Left forelimb (tissue), 1 donor: ENCODE measurements at places on chromosomes 7 and 10.

GRCh38 chr10:3786295-3787015 is 1.4 kb upstream of the KLF6 start:
- peak; percentile 63 for DNase-seq

GRCh38 chr7:2313450-2314208 is 612 bp downstream of the SNX8 start:
- no peak for DNase-seq

DNA sequence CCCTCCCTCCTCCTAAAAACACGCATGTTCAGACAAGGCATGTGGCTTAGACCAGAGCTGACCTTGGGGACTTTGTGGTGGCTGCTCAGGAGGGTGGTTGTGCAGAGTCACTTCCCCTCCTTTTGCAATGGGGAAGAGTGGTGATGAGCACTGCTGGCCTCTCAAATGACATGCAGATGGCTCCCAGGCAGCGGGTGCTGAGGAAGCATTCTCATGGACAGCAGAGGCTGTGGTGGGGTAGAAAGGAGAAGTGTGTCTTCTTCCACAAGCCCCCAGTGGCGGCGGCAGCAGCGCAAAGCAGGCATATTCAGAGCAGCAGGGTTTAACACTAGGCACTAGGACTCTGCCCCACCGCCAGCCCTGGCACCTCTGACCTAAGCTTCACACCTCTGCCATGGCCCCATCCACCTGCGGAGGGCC is 105.9 kb upstream of the ANLN start:
- DNase-seq: peak; percentile 62

DNA sequence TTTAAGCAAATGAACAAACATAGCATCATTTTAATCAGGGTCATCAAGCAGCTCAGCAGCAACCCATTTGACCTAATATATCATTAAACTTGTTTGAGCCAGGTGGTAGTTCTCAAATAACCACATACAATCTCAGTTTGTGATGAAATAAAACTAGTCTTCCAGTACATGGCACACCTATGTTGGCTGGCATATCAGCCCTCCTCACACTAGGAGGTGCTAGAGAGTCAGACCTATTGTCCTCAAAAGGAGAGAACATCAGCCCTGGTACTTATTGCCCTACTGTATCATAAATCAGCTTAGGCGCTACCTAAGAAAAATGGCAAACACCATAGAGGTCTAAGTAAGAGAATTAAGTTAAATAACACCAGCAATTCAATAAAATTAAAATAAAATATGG is 81.7 kb downstream of the CABCOCO1 start:
- no peak for DNase-seq

- no peak for DNase-seq
These were observed 1.4 kb upstream of the TRA2A start for GRCh38 chr7:23533238-23533604.

DNA sequence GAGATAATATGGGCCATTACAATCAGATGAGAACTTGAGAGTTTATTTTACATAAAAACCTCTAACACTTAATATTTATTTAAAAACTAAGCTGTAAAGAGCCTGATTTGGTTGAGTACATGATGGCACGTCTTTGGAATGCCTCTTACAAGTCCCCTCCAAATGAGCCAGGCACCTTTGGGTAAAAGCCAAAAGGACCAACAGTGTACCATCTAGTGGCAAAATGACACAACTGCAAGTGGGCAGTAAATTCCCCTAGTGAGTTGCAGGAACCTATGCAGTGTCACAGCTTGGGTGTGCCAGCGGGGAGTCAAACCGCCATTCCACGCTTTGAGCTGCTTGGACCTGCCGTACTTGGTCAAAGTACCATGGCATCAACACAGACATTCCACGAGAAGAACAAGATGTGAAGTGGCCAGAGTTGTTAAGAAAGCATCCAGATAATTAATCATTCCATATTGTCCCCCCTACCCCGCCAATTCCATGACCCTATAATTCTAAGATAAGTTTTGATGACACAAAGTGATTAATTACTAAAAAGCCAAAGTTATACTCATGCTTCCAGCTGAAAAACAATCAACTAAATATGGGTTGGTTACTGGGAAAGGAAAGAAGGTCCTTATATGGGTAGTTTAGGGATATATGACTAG is 115.2 kb downstream of the SORBS1 start:
- DNase-seq: no peak

DNA sequence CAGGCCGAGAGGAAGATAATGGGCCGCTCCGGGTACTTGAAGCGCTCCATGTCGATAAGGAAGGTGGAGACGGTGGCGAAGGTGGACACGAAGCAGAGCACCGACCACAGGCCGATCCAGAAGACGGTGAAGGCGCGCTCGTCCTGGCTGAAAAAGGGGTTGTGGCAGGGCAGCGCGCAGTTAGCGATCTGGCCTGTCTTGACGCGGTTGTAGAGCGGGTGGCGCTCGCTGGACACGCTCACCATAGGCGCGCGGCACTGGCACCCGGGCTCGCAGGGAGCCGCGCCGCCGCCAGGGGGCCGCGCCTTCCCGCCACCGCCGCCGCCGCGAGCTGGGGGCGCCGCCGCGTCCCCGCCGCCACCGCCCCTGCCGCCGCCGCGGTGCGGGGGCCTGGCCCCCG is 1.6 kb downstream of the FZD8 start:
- peak; percentile 78 for DNase-seq

GRCh38 chr7:138196971-138197896 is 121.0 kb downstream of the AKR1D1 start:
- no peak for DNase-seq

GRCh38 chr10:101299211-101299610 is 54.8 kb upstream of the BTRC start:
- DNase-seq: no peak

- no peak for DNase-seq
These were observed 243.3 kb upstream of the CELF2 start for GRCh38 chr10:10774416-10774815.

GRCh38 chr7:30896783-30897637 is 14.6 kb upstream of the AQP1 start:
- DNase-seq: no peak

- no peak for DNase-seq
These were observed 64.0 kb downstream of the SYPL1 start for GRCh38 chr7:106047818-106048705.

DNA sequence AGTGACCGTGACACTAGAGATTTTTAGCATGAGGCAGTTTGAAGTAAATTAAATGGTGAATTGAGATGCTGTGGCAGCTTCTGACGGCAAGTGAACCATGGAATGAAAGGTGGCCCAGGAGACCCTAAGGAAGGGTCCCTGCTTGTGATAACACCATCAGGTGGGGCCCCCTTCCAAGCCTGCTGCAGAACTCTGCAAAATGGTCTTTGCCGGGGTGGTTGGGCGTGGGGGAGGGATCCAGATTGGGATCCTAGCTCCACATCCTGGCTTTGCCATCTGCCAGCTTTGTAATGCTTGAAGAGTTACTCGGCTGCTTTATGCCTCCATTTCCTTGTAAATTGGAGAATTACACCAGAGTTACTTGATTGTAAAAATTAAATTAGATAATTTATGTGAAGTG is 222.6 kb upstream of the NFE2L3 start:
- DNase-seq: no peak
